ENCODE measurements at places on chromosomes 6 and 20.

GRCh38 chr6:36130667-36131510 lies 576 bp downstream of the MAPK13 start:
- no peak for DNase-seq

DNA sequence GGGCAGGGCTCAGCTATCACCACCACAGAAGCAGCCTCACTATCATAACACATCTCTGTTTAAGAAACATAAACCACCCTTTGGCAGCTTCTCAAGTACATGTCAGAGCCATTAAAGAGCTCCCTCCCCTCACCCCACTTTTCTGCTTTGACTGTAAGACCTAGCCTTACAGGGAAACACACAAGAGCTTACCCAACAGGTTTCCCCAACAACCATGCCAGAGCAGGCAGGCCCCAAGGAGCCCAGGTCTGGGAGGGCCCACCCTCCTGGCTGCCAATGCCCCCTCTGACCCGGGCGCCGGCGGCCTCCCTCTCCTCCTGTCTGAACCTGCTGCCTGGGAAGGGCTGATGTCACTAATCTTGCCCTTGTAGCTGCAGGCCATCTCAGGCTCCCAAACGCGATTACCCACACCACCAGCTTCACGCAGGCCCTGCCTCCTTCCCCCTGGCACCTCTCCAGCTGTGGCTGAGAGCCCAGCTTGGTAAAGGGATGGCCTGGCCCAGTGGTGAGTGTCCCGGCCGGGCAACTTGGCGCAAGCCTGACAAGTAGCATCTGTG lies 402.0 kb downstream of the MAFB start:
- peak; percentile 40 for DNase-seq

DNA sequence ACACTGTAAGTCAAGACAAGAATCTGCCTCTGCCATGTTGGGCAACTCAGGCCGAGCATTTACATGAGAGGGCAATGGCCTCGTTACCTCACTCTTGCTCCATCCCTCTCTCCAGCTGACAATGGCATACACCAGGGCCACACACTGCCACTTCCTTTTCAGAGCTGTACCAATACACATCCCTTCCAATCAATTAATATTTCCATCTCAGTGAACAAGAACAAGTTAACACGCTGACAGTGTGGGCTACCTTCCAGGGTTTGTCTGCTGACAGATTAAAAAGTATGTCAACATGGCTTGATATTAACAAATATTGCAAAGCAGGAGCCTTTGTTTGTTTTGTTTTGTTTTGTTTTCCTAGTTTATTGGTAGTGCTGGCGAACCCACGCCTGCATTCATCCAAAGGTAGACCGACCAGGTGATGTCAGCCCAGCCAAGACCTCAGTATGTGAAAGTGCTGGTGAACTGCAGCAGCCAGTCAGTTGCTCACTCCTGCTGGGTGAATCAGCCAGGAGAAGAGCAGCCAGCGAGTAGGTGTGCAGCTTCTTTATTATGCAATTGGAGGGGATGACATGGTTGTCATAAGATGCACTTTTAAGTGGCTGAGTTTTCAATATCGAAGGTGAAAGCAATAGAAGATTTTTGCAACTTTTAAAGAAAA lies 487.3 kb upstream of the JARID2 start:
- no peak for DNase-seq

- DNase-seq, result no peak
Observed at GRCh38 chr6:17589406-17590096, 10.6 kb upstream of the FAM8A1 start.

GRCh38 chr20:43901296-43901695 lies 13.4 kb upstream of the TOX2 start:
- no peak for DNase-seq

- no peak for DNase-seq
Observed at GRCh38 chr6:158688860-158689259, 39.0 kb downstream of the SYTL3 start.

- DNase-seq, result peak; percentile 80
Observed at GRCh38 chr20:2523919-2524708, 12.3 kb upstream of the TMC2 start.

DNA sequence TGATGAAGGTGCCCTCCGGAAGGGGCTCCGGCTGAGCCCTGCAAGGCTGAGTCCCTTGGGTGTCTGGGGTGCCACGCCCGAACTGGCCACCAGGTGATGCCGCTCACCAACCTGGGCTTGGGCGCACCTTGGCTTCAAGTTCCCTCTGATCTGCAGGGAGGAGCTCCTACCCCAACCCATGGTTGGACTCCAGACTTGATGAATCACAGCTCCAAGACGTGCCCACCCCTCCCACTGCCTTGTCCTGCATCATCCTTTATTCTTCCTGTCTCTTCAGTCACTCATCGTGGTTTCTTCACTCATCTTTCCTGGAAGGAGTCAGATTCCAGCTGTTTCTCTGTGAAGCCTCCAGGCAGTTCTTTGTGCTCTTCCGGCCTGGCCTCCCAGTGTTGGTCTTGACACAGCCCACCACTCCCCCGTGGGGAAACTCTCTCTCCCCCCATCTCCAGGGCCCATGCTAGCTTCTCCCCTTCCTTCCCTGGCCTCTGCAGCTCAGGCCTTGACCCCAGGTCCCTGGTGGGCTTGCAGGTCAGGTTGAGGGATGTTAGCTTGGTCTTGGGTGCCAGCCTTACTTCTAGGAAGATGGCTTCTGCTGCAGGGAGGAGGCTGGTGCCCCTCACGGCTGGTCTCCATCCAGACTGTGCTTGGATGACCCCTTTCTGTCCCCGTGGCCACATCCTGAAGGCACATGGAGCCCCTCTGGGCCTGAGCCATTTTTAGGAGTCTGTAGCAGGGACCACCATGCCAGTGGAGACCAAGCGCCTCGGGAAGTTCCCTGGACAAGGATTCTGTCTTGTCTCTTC lies 2.6 kb upstream of the ZBP1 start:
- DNase-seq, result no peak

DNA sequence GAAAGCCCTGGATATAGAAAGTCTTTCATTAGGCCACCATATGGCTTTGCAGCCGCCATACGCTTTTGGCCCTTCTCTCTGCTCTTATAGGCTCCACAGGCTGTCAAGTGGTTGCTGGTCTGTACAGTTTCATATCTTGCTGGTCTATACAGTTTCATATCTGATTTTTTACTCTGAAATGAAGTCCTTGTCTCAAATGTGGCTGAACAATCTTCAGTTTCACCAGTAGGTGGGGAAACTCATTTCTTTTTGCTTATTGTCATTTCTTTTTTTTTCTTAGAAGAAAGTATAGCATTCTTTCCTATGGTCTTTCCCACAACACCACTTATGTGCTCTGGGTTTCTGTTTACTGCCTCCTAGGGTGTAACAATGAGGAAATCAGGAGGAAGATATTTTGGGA lies 771.4 kb upstream of the MMS22L start:
- no peak for DNase-seq

DNA sequence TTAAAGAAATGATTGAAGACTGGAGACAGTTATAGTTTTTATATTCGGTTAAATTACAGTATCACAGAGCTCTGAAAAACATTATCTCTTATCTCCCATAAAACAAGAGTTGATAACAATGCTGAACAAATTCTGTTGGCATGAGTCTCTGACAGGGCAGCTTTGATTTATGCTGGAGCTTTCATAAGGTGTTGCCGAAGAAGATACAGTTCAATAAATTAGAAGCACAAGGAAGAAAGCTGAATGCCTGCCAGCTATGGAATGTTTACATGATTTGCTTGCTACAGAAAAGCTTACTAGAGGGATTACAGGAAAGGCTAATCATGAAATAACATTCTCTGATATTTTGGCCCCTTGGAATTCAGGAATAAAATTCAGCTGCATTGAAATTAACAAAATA lies 431.9 kb upstream of the GJE1 start:
- no peak for DNase-seq

DNA sequence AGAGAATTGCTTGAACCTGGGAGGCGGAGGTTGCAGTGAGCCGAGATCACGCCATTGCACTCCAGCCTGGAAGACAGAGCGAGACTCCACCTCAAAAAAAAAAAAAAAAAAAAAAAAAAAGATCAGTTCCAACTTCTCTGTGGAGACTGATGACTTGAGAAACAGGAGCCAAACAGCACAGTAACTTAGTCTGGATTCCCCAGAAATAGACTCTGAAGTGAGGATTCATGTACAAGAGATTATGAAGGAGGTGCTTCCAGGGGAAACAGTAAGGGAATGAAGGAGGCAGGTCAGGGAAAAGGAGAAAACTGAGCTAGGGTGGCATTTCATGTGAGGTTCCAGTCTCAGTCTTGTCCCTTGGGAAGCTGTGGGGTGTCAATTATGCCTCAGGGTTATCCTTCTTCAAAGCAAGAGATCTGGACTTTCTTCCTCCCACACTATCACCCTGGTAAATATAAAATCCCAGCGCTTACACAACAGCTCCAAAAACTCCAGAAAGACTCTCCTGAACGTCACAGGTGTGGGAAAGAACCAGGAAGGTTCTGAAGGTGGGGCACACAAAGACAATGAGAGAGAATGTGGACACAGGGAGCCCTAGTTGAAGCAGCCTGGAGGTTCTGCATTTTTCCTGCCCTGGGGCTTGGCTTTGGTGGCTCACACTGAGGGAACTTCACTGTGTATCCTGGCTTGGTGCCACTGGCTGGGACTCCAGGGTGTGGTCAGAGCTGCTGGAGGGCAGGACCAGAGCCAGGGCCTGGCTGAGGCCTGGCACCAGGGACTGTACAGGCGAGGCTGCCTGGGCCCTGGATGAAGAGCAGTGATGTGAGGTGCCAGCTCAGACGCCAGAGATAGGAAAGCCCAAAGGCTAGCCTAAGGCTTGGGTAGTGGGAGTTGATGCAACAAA lies 46.8 kb downstream of the PCNA start:
- no peak for DNase-seq

DNA sequence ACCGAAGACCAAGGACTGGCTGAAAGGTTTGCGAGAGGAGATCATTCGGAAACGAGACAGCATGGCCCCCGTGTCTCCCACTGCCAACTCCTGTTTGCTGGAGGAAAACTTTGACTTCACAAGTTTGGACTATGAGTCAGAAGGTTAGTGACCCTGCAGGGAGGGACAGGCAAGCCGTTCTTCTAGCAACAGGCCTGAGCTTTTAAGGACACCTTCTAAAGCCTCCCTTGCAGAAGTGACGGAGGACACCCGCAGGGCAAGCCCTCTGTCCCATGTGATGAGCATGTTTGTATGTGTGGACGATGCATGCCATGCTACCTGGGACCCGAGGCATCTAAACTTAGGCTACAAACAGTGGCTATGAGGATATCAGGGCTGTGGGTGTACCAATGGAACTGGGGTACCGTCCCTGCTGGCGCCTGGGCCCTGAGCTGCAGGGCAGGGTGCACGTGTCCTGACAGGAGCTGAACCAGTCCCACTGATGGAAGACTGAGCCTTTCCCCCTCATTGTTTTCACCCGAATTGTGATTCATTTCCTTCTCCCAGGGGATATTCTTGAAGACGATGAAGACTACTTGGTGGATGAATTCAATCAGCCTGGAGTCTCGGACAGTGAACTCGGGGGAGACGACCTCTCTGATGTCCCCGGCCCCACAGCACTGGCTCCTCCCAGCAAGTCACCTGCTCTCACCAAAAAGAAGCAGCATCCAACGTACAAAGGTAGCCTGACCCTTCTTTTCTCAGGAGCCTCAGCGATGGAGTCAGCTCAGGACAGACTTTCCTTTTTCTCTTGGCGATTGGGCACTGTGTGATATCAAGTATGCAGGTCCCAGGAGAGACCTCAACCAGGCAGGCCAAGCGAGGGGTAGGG lies 84.4 kb downstream of the SERAC1 start:
- DNase-seq, result no peak

GRCh38 chr20:23344336-23344735 lies 6.3 kb upstream of the NXT1 start:
- DNase-seq, result no peak

DNA sequence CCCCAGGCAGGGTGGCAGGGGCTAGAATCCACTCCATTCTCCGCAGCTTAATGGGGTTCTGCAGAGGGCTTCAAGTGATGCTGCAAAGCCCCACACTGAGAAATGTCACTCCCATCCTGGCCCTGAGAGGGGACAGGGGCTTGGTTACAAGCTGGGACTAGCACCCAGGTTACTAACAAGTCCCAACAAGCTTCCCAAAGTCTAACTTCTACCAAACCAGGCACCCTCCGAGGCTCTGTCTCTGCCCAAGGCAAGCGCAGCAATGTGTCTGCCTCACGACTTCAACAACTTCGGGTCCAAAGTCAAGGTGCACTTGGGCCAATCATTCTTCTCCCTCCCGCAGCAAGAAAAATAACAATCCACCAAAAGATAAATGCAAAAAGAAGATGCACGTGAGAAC lies 45.6 kb downstream of the NFATC2 start:
- no peak for DNase-seq

GRCh38 chr6:125363824-125364165 lies 62.0 kb upstream of the HDDC2 start:
- no peak for DNase-seq

DNA sequence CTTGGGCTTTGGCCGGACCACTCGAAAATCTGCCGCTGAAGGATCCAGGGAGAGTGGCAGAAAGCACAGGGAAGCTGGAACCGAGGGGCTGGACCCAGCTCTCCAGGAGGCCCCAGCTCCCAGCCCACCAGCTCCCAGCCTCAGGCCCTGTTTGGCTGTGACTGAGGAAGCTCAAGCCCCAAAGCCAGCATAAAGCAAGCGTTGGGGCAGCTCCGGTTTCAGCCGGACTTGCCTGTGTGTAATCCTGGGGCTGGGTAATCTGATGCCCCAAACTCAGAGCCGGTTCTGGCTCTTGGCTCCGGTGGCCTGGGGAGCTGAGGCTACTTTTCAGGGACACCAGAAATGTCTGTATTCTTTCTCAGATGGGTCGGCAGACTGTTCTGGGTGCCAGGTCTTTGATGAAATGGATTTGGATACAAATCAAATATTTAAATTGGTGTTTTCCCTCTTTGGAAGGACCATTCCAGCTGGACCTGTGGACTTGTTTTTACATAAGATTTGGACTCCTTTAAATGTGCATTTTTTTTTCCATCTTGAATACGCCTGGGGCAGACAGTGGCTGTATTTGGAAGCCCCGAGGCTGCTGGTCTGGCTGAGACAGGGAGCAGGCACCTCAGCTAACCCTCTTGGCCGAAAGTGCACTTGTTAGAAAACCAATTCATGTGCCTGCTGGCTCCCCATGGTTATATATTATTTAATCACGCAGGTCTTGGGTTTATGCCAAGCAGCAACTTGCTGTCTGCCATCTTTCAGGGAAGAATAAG lies 29.7 kb downstream of the RPP40 start:
- no peak for DNase-seq

DNA sequence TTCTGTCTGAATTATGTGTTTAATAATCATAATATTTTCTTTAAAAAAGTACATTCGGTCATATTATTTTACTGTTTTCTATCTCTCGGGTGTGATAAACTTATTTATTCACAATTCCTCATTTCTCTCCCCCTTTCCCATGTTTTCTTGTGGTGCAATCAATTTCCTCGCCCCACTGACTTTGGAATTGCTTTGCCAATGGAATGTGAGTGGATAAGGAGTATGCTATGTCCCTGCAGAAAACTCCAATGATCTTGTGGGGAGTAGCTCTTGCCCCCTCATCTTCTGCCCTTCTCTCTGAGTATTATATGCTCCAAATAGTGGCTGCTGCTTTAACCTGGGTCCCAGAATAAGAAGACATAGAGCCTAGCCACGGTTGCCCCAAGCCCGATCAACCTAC lies 64.1 kb downstream of the HMGN3 start:
- DNase-seq, result no peak

- DNase-seq, result no peak
Observed at GRCh38 chr6:32845384-32845884, 1.6 kb upstream of the PSMB8 start.

GRCh38 chr20:10115021-10115420 lies 80.2 kb downstream of the ANKEF1 start:
- DNase-seq, result no peak
